ENCODE measurements at places on chromosomes 12 and 14.

DNA sequence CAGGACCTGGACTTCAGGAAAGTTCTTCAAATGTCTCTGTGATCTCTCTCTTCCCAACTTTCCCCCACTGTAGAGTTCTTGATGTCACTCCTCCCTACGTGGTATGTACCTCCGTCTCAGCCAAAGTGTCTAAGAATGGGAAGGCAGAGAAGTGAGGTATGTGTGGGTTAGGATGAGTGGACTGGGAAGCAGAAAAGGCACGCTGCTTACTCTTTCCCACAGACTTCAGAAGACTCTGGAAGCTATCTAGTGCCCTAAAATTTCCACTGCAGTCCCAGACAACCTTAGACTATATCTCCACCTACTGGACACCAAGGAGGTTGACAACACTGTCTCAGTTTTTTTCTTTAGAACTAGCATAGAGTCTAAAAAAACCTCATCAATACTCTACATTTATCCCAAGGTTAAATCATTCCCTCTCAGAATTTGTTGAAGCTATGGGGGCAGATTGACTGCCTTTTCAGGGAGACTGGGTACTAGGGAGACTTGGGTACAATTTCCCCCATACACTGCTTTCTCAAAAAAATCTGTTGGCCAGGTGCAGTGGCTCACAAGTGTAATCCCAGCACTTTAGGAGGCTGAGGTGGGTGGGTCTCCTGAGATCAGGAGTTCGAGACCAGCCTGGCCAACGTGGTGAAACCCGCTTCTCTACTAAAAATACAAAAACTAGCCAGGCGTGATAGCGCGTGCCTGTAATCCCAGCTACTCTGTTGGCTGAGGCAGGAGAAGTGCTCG is 20.6 kb upstream of the ITGA5 start:
- no peak for DNase-seq

DNA sequence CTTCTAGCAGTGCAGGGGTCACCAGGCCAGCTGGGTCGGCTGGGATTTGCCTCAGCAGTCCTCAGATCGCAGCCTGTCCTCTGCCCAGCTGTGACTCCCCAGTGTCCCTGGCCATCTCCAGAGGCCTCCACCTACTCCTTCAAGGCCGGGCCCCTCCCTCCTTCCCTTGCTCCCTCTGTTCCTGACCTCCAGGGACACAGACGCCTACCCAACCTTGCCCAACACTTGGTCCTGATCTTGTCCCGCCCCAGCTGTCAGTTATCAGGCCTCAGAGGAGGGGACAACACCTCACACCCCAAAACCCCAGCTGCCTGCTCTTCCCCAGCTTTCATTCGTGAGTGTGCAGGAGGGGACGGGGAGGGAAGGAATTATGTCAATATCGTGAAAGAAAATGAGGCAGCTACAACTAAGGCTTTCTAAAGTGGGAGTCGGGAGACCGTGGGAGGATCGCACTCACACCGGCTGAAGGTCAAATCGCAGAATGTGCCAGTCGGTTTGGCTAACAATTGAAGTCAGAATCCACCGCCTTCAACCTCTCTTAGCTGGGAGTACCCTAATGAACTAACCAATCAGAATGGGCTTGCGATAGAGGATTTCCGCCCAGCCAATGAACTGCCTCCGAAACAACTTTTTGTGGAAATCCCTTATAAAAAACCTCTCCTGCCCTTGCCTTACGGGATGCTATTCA is 9.4 kb upstream of the PLBD2 start:
- no peak for DNase-seq

DNA sequence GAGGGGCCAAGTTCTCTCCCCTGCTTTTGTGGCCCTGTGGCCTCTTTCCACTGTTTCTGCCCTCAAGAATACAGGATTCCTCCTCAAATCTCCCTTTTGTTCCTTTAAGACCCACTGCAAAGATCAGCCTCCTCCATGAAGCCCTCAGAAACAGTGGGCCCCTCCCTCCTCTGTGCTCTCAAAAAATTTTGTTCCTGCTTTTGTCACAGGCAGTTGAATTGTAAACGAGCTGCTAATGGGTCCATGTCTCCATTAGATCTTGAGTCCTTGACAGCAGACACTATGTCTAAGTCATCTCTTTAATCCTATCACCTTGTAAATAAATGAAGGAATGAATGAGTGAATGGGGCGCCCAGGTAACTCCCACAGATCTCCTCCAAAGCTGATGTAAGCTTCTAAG is 175.2 kb downstream of the ESRRB start:
- no peak for DNase-seq

DNA sequence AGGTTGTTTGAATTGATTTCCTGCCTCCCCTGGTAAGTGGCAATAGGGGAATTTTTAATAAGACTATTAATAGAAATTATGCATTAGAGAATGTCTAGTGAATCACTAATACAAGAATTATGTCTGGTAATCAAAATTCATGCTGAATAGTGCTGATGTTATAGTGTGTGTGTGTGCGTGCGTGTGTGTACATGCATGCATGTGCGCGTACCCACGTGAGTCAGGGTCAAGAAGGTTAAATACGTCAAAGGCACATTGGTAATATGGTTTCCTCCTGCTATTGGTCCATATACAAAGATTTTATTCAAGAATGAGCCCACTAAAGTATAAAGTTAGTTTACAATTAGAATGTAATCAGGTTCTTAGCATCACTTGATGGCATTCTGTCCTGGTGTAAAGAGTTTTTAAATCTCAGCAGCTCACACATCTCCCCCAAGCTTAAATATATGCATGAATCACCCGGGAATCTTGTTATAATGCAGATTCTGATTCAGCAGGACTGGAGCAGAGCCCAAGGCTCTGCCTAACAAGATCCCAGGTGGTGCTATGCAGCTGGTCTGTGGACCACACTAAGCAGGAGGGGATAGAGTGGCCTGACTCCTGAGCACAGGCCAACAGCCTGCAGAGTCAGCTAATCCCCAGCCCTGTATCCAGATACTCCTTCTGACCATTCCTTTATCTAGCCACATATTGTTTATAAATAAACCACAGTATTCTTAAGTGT is 43.9 kb downstream of the TTC9 start:
- DNase-seq, result no peak

GRCh38 chr12:14207905-14208551 is 157.5 kb upstream of the ATF7IP start:
- DNase-seq, result no peak

GRCh38 chr14:64830961-64831360 is 48.7 kb downstream of the SPTB start:
- no peak for DNase-seq

DNA sequence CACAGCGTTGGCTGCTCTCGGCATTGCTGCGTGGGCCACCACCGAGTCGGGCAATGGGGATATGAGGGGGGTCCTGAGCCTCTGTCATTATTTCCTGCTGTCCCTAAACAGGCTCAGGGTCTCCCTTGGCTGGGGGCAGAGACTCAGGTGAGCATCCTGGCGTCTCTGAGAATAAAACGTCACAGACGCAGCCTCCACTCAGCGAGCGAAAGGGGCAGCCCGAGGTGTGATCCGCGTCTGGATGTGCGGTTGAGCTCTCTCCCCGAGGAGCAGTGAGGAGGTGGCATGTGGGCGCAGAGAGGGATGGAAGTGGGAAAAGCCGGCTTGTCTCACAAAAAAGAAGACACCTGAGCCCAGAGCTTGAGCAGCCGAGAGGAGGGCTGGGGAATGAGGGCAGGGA is 62.6 kb downstream of the GALNT9 start:
- DNase-seq, result no peak

GRCh38 chr14:70067810-70068209 is 120.9 kb downstream of the SLC8A3 start:
- no peak for DNase-seq

- DNase-seq, result no peak
Observed at GRCh38 chr14:31457665-31458659, 656 bp upstream of the DTD2 start.

DNA sequence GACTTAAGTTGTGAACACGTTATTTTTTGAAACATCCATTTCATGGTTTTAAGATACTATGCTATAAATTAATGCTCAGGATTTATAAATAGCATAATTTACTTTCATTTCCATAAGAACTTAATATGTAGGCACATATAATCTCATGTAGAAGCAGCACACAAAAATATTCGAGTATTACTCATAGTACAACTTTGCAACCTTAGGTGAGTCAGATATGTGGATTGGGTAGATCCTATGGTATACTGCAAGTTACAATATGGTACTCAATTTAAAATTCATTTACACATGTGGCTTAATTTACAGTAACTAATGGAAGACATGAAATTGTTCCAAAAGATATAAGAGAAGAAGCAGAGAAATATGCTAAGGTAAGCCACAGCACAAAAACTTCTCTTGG is 26.0 kb downstream of the PSMA3 start:
- no peak for DNase-seq

DNA sequence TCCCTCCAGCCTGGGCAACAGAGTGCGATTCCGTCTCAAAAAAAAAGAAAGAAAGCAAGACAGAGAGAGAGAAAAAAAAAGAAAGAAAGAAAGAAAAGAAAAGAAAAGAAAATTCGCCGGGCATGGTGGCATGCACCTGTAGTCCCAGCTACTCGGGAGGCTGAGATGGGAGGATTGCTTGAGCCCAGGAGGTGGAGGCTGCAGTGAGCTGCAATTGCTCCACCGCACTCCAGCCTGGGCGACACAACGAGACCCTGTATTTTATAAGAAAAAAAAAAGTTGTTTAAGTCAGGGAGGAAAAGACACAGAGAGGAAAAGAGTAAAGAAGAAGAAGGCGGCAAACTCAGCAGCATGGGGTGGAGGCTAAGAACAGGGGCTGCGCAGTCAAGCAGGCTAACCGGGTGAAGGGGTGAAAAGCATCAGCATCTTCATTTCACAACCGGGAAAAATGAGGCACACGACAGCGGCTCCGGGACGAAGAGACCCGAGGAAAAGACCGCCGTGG is 557 bp upstream of the FICD start:
- DNase-seq, result no peak

DNA sequence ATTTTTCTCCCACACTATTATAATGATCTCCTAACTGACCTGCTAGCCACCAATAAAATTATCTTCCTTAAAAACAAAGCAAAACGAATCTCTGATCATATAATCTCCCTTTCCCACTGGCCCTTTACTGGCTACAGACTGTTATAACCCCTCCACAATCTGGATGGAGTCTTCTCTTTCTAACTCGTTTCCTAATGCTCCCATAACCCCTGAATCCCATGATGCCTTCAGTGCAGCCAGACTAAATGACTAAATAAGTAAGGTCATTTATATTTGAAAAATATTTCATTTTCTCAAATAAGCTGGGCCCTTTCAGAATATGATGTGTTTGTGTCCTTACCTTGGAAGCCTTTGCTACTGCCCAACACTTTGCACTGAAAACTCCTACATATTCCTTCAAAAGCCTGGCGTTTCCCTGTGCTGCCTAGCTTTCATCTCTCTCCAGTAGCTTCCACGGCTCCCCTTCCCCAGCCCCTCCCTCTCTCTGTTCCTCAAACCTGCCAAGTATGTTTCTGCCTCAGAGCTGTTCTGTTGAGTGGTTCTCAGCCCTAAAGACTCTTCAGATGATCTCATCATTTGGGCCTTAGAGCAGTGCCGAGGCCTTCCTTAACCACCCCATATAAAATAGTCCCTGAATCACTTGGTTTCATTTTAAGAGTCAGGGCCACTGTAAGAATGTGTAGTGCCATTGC is 91.7 kb downstream of the MYRFL start:
- no peak for DNase-seq

DNA sequence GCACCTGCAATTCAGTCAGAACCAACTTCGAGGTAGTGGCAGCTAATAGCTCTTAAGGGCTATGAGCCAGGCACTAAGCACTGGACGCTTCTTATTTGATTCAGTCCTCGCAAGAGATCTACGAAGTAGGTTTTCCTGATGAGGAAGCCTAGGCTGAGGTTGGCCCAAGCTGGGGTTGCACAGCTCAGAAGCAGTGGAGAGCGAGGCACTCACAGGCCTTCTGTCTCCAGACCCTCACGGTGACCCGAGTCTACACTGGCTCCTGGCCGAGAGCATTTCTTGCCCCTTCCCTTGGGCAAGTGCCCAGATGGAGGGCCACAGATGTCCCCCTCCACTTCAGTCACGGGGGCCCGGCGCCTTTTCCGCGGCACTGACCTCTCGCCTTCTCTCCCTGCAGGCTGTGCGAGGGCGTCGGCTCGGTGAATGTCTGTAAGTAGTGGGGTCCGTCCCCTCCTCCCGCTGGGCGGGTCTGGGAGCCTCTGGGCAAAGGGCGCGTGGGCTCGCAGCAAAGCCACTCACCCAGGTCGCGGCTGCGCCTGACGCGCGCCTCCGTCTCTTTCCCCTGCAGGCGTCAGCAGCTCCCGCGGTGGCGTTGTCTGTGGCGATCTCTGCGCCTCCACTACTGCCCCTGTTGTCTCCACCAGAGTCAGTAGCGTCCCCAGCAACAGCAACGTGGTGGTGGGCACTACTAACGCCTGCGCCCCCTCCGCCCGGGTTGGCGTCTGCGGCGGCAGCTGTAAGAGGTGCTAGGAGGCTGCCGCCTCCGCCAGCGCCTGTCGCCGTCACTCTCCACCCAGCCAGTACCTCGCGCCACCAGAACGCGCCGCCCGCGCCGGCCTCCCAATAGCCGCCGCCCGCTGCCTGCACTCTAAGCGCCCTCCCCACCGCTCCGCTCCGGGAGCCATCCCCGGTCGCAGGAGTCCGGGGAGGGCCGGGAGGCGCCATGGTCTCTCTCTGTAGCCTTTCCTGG is 13.1 kb downstream of the KRT83 start:
- DNase-seq, result peak; percentile 12

DNA sequence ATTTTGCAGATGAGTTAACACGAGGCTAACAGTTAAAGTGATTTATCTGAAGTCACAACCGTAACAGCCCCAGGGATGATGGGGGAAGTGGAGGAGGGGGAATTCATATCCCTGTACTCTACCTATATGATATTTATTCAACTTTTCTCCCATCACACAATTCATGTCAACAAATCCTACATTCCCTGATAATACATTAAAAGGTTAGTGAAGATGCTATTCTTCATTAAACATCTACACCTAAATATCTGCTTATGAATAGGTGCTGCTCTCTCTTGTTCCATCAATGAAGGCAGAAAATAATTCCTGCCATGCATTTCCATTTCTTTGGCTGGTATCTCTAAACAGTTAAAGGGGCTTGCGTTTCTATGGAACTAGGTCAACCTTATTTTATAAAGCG is 6.8 kb downstream of the YBX3 start:
- no peak for DNase-seq

DNA sequence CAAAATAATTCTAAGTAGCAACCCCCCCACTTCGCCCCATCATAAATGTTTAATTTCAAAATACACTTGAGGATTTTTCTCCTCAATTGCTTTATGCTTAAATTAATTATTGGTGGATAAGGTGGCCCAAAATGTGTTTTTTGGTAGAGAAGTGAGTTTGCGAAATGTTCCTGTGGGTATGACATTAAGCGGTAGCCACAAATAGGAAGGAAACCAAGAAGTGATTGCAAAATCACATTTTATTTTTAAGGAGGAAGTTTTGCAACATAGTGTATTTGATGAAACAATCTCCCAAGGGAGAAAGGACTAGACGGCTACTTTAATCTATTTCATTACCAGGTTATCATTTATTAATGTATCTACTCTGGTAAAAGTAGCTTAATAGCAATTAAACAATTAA is 25.5 kb downstream of the SLC25A3 start:
- DNase-seq, result no peak

Measured in activated CD8-positive, alpha-beta memory T cell treated with anti-CD3 and anti-CD28 coated beads for 1 hour (primary cell).